CD4-positive, alpha-beta T cell treated with Interleukin-10 for 1 hour (primary cell): ENCODE measurements at places on chromosomes 16 and 17.

DNA sequence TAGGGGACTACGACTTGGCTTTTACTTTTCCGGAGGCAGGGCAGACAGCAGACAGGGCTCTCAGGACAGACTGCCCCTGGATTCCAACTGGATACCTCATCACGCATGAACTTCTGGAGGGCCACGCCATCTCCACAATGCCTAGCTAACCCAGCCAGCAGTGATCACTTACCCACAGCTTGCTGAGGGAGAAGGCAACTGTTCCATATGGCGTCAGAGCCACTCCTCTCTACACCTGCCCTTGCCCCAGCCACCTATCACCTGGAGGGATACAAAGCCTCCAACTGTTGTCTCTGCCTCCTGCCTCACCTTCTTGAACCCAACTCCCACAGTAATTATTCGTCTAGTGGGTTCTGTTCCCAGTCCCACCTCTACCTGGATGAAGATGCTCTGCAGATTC lies 8.8 kb downstream of the MYO19 start:
- no peak for DNase-seq

DNA sequence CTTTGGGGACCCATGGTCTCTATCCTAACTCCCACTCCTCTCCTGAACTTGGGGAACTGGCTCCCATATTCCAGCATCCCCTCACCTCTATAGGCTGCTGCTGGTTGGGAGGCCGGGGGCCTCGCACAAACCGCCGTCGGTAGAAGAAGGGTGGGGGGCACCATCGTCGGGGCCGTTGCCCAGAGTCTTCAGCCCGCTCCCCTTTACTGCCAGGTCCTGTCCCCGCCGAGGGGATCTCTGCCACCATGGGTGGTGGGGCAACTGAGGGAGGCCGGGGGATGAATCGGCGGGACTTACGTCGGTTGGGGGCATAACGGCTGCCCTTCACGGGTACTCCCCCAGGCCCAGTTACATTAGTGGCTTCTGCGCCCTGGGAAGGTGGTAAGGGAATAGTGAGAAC lies 4.3 kb downstream of the YBX2 start:
- no peak for DNase-seq

DNA sequence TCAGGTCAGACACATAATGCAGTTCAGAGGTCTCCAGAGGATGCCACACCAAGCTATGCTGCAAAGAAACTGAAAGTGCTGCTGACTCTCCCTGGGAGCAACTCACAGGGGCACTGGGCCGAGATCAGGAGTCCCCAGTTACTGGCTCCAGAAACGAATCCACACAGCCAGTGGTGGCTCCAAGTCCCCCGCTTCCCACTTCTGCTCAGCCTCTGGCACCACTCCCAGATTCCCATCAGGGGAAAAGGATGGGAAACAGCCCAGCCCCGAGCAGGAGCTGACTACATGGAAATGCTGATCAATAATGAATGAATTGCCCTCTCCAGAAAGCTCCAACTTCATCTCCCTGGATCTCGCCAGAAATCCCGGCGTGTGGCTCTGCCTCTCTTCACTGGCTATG lies 62.3 kb upstream of the CDH5 start:
- DNase-seq: no peak

- peak; percentile 63 for DNase-seq
Observed at GRCh38 chr17:44354582-44355561, 8.8 kb downstream of the FAM171A2 start.

- DNase-seq: no peak
Observed at GRCh38 chr16:1554826-1555445, 21.5 kb downstream of the TMEM204 start.

GRCh38 chr17:82076018-82076784 lies 10.6 kb upstream of the DUS1L start:
- DNase-seq: no peak

DNA sequence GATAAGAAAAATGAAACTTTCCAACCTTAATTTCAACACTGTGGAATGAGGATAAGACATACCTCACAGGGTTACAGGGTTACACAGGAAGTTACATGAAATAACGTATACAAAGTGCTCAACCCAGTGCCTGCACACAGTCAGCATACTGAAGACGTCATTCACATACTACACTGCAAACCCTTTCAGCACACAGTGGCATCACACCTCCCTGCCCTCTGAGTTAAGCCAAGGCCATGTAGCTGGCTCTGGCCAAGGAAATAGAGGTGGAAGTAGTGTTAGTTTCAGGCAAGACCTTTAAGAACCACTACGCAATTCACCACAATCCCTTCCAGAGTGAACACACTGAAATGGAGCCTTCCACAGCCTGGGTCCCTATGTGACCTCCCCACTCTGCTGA lies 46.6 kb upstream of the GSG1L start:
- DNase-seq: no peak

GRCh38 chr16:30604316-30604947 lies 5.8 kb downstream of the ZNF689 start:
- no peak for DNase-seq

DNA sequence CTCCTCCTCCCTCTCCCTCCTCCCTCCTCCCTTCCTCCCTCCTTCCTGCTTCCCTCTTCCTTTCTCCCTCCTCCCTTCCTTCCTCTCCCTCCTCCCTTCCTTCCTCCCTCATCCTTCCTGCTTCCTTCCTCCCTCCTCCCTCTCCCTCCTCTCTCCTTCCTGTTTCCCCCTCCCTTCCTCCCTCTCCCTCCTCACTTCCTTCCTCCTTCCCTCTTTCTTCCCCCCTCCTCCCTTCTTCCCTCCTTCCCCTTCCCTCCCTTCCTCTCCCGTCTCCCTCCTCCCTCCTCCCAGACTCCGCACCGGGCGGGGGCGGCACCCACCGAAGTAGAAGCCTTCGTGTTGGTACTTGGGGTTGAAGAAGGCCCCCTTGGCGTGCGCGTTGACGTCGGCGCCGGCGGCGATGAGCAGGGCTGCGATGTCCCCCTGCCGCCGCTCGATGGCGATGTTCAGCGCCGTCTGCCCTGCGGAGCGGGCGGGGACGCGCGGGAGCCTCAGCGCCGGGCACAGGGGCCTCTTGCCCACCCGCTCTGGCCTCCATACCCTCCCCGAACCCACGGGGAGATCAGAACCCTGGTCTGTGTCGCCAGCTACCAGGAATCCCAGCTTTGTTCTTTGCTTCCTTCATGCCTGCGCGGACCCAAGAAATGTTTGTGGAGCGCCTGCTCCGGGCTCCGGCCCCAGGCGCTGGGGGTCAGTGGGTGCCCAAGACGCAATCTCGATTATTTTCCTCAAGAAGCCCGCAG lies 22.2 kb downstream of the TRPV3 start:
- DNase-seq: peak; percentile 57

DNA sequence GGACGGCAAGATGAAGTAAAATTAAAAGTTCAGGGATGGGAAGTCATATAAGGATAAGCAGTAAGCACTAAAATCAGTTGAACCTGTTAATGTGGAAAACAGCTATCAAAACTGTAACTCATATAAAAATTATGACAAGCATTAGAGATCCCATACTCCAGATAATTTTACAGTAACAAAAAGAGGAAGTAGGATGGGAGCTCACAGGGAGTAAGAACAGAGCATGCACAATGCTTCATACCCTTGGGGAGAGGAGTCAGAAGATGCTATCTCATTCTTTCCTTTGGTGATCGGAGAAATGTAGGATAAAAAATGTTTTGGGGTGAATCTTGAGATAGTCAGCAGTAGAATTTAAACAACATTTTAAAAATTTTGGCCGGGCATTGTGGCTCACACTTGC lies 164.7 kb upstream of the CACNG5 start:
- DNase-seq: no peak

GRCh38 chr17:65027305-65027704 lies 29.2 kb downstream of the GNA13 start:
- peak; percentile 72 for DNase-seq

DNA sequence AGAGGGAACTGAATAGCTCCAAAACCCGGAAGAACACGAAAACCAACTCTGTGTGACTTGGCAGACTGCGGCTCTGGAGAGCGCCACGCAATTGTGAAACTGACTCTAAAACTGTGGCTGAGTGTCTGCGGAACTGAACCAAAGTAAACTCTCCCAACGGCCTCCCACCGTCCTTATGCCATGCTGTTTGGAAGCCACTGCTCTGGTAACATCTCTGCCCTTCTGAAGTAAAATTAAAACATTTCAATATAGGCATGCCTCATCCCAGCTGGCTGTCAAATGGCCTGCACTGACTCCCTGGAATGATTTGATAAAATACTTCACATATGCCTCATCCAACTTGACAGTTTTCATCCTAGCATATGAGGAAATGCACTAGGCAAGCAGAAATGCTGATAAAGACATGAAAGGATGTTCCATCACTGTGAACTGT lies 70.2 kb downstream of the PARN start:
- no peak for DNase-seq

- no peak for DNase-seq
Observed at GRCh38 chr16:72987480-72987901, 60.4 kb downstream of the ZFHX3 start.

DNA sequence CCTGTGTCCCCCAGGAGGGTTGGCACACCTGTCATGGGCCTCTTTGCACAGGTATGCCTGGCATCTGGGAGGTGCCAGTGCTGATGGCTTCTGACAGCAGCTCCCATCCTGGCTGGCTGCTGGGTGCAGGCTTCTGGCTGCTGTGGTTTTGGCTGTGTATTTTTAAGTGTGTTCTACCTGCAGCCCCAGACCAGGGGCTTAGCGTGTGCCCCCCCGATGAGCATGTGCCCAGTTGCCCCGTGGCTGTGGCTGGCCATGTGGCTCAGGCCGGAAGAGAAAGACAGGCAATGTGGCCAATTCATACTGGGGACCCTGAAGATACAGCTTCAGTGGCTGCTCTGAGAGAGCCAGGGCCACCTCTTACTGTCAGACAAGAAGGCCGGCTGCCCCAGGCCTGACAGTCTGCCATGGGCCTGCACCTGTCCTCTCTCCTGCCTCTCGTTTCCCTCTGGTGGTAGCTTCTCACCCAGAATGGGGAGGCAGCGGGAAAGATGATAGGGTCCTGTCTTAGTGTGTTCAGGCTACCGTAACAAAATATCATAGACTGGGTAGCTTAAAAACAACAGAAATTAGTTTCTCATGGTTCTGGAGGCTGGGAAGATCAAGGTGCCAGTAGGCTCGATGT lies 37.6 kb upstream of the LGALS9 start:
- no peak for DNase-seq

DNA sequence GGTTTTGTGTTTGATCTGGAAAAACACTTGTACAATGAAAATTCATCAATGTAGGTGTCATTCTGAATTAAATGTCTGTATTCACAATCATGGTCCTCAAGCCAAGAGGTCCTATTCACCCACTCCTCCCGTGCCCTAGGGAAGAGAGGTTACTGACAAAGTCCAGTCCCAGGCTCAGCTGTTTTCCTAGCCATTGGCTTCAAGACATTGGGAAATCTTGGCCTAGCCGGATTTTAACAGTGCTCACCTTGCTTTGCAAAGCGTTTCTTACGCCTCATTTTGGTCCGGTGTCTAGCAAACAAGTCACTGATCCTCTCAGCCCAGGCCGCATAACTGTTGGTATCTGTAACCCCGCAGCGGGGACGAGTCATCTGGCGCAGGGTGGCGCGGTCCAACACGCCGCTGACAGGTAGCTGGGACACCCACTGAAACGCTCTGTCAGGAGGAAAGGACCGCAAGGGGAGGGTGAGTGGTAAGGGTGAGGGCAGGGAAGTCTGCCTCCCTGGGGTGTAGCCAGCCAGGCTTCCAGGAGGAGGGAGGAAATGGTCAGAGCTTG lies 16.7 kb downstream of the MMP28 start:
- DNase-seq: no peak

- DNase-seq: no peak
Observed at GRCh38 chr17:33038740-33039139, 47.1 kb downstream of the SPACA3 start.

DNA sequence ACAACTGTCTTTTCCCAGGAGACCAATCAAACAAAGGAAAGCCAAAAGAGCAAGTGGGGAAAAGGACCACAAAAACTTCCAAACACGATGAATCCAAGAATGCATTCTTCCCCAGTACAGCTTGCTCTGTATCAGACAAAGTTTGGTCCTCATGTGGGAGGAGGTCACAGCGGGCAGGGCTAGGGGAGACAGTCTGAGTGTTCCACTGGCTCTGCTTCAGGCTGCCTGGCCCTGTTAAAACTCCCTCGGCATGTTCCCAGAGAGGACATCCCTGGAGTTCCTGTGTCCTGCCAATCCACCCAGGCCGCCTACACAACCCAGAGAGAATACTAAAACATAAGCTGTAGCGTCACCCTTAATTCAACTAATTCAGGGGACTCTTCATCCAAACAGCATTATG lies 415.1 kb upstream of the DYNLRB2 start:
- no peak for DNase-seq

- no peak for DNase-seq
Observed at GRCh38 chr16:80260906-80261311, 279.9 kb upstream of the DYNLRB2 start.

GRCh38 chr17:59848778-59849177 lies 44.0 kb downstream of the TUBD1 start:
- peak; percentile 41 for DNase-seq

DNA sequence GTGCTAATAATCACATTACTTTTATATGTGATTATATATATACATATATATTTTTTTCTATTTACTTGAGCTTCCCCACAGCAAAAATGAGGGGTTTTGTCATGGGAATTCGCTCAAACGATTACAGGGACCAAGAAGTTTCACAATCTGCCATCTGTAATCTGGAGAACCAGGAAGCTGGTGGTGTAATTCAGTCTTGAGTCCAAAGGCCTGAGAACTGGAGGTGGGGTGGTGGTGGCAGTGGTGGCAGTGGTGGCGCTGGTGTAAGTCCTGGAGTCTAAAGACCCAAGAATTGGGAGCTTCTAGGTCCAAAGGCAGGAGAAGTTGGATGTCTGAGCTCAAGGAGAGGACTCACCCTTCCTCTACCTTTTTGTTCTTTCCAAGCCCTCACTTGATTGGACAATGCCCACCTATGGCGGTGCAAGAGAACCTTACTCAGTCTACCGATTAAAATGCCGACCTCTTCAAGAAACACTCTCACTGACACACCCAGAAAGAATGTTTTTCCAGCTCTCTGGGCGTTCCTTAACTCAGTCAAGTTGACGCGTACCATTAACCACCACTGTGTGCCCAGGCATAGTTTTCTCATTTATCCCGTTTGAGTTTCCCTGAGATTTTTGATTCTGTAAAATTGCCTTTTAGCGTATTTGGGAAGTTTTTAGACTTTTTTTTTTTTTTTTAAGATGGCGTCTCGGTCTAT lies 31.9 kb downstream of the POLR2A start:
- DNase-seq: no peak

DNA sequence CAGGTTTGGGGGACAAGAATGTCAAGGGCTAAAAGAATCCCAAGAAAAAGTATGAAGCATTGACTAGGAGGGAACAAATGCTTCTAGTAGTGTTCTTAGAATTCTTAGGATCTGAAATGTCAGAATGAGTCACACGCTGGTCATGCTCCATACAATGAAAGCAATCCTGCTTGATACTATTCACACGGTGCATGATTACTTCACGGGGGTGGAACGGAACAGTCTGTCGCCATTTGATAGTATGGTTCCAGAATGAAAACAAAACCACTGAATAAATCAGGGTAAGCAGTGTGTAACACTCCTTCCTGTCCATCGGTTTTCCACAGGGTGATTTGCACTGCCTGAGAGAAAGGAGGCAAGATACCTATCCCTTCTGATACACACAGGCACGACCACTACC lies 22.9 kb upstream of the YWHAE start:
- DNase-seq: no peak
